H1 (cell line): ENCODE measurements at places on chromosomes 2 and 18.

DNA sequence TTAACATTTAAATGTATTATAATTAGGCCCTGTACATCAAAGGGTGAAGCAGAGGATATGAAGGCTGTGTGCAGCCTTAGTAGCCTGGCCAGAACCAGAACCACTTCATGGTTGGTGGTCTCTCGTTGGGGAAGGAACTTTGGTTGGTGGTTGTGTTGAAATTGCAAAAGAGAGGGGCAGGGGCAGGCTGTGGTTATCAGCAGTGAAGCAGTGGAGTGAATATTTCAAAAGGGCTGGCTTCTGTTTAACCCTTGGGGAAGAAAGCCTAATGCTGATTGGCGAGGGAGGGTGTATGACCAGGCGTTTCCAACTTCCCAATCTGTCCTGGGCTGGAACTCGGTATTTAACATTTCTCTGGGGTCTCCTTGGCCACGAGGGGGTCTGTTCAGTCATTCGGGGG, 51.2 kb upstream of the LYPD6B start:
- peak; percentile 28 for DNase-seq

DNA sequence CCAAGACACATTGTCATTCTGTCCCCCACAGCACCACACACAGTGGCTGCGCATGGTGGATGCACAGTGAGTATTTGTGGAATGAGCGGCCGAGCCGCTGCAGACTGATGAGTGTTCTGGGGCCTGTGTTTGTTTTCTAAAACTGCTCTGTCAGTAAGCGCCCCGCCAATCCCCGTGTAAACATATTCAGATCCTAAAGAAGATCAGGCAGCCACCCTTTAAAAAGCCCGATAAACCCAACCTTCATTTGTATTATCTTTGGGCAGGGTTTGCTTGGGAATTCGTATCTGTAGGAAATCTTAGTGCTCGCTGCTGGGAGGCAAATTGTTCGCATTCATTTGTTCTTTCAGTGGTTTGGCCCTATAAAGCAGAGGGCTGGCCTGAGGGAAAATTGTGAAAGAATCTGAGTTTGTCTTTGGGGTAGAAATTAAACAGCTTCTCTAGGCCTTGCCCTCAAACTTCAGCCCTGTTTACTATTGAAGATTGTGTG, 68.6 kb downstream of the TGOLN2 start:
- no peak for DNase-seq

DNA sequence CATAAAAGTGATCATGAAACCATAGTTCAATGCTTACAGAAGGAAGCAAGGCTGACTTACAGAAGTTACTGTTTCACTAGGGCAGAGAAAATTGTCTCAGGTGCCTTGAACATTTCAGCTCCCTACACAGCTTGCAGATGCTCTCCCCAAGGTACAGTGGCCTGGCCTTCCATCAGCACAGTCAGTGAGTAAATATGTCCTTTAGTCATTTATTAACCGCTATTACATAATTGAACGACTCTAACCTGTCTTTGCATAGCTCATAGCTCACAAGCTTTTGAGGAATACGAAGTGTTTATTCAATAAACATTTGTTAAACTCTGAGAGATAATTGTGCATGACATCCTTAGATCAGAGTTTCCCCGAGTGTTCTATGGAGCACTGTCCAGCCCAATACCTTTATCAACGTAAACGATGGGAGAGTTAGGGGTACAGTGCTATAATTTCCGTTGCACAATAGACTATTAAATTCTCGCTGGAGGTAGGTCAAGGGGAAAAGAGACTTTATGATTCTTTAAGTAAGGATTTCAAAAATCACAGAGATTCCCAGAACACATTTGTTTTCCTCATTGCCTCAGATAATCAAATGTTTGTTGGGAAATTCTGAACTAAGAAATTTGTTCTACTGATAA, 677.8 kb downstream of the TSN start:
- no peak for DNase-seq

- no peak for DNase-seq
These were observed 209.3 kb downstream of the EIPR1 start for GRCh38 chr2:3168230-3168891.

DNA sequence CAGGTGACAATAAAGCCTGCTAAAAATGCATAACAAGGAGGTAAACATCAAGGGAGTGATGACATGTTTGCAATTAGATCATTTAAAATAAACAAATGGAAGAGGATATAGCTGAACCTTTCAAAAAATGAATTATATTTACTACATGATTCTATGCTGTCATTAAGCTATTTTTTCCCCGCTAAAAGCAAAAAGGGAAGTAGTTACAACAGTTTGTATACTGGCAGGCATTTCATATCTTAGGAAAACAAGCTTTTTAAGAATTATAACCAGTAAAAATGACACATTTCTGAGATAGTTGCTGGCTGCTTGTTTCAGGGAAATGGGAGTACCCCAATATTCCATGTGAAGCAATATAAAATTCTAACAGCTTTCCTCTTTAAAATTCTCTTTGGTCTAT, 89.1 kb upstream of the ITGB6 start:
- DNase-seq = no peak

DNA sequence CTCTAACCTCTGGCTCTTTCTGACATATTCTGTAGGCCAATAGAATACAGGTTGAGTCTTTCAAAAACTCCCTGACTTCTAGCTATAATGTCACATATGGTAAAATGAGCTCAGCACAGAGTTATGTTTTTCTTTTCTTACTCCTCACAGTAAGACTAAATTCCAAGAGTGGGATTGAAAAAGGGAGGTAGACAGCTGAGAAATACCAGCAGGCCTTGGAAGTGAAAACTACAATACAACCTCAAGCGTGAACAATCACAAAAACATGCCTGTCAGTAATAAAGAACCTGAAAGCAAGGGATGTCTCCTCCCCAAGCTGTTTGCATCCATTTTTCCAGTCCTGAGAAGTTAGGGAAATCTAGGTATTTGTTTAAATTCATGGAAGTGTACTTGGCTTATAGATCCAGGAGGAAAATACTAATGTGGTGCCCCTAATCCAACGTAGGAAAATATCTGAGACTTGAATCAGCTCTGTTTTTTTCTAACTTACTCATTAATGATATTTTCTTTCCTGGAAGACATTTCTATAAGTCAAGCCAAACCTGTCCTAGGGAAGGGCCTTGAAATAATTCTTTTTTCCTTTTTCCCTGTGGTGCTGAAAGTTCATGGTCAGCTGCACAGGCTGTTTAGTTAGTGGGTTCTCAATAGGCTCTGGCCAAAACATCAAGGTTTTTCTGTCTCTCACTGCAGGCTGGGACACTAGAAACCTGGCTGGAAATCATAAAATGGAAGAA, 167.9 kb upstream of the SPATS2L start:
- no peak for DNase-seq

DNA sequence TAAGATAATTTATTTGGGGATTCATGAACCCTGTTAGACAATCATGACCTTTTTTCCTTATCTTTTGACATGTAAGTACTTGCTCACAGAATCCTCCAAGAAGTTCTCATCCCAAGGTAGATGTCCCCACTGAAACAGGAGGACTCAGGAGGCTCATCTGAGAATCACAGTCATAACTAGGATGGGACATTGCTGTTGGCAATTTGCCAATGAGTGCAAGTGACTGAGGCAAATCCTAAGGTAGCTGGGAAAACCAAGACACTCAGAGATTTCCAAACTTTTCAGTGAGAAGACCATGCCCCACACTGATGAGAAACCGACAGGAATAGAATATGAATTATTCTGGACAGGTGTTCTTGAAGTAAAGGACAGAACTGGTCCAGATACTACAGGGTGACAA, 735.0 kb downstream of the TMEM182 start:
- DNase-seq = no peak

GRCh38 chr2:218214116-218214515, 2.9 kb upstream of the ARPC2 start:
- no peak for DNase-seq

- DNase-seq = peak; percentile 57
These were observed 27.1 kb upstream of the ICOS start for GRCh38 chr2:203909261-203909967.

GRCh38 chr2:225104321-225104720, 62.1 kb upstream of the DOCK10 start:
- DNase-seq = no peak

GRCh38 chr2:115549611-115550130, 1107.2 kb downstream of the DPP10 start:
- DNase-seq = no peak

DNA sequence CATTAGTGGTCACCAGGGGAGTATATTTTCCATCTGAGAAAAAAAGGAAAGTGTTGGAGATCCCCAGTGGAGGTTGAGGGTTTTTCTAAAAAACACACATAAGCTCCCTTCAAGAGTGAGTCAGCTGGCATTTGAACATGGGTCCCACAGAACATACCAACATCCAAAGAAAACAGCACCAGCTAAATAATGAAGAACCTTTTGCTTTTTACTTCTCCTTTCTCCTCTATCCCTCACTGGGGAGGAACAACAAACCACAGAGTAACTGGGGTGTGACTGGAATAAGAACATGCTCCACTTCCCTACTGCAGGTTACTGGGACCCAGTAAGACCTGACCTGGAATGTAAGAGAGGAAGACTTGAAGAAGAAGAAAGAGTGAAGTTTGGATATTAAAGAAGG, 56.5 kb upstream of the RAPH1 start:
- no peak for DNase-seq

DNA sequence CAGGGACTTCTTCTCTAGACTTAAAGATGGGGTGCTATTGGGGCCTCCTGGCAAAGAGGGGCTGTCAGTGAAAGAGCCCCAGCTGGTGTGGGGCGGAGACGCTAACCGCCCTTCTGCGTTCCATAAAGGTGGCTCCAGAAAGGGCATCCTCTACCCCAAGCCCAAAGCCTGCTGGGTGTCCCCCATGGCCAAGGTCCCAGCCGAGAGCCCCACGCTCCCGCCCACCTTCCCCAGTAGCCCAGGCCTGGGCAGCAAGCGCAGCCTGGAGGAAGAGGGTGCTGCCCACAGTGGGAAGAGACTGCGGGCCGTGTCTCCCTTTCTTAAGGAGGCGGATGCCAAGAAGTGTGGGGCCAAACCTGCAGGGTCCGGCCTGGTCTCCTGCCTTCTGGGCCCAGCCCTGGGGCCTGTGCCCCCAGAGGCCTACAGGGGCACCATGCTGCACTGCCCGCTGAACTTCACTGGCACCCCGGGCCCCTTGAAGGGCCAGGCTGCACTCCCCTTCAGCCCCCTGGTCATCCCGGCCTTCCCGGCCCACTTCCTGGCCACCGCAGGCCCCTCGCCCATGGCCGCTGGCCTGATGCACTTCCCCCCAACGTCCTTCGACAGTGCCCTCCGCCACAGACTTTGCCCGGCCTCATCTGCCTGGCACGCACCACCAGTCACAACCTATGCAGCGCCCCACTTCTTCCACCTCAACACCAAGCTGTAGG, 15.2 kb downstream of the ARID5A start:
- DNase-seq = no peak

DNA sequence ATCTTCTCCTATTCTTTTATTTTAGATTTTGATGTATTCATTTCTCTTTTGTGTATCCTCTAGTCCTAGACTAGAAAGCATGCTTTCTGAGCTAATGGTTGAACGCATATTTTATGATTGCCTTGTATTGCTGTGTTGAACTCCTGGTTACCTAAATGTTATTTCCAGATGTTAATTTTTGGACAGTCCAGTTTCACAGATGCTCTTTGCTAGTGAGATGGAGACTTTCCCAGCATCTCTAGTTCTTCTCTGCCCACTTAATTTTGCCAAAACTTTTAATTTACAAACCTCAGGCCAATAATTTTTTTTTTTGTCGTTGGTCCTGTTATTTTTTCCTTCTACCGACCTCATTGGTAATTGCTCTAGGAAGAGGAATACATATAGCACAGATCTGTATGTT, 153.2 kb downstream of the HAUS1 start:
- no peak for DNase-seq

DNA sequence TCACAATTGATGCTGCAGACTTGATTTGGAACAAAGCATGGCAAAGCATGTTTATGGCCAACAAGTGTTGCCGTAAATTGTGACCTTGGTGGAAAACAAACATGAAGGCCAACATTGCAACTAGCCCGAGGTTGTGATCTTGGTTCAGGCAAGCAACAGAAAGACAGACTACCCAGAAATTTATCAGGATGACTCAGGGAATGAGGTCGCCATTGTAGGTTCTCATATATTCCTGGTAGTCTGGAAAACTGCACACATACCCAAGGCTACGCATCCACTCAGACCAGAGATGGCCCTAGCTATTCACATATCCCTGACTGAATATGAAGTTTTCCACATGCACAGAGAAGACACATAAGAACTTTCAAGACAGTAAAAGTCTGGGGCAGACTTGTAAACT, 30.1 kb downstream of the CYP1B1 start:
- no peak for DNase-seq

- peak; percentile 62 for DNase-seq
These were observed 41.6 kb downstream of the LRRC30 start for GRCh38 chr18:7272311-7273049.

- DNase-seq = no peak
These were observed 28.4 kb upstream of the LONRF2 start for GRCh38 chr2:100350661-100351185.

DNA sequence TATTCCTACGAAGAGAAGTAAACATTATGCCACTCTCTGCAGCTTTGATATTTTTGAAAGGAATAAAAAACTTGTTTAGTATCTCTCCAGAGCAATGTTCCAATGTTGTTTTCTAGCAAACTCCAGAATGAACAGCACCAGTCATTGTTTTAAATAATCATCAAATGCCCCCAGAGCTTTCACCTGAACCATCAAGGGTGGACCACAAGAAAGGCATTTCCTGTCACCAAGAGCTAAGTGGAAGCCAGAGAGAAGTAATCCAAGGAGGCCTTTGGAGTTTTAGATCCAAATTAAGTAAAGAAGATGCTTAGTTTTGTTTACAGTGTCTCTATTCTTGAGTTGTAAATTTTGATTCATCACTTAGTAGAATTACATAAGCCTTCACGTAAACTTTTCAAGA, 559.0 kb downstream of the ARHGAP15 start:
- DNase-seq = no peak

DNA sequence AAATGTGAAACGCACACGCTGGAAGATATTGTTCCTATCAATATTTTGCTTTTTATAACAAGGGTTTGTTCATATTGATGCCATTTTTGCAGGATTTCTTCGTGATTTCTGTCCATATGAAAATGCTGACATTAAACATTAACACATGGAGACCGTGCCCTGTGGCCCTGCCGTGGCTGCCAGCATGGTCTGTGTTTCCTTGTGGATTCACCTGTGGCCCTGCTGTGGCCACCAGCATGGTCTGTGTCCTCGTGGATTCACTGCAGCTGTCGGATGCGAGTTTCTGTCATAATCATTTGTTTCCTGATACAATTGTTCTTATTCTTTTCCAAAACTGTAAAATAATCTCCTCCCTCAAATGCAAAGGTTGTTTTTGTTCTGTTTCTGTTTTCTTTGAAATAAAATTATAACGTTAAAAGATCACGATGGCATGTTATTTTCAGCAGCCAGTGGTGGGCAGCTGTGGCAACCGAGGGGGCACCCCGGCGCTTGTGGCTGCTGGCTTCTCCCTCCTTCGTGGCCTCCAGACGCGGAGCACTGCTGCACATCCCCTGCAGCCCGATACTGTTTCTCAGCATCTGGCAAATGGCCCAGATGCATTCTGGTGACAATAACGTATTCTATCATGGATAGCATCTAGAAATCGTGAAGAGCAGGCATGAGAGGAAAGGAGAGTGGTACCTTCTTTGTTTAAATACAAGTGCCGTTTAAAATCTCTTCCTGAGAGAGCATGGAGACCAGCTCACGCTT, 143.5 kb downstream of the PTGR3 start:
- DNase-seq = no peak

GRCh38 chr2:100208141-100208770, 65.9 kb upstream of the AFF3 start:
- DNase-seq = no peak
